ENCODE measurements at places on chromosomes 11 and 22. TPM values are rescaled to one million over a fixed set of nuclear protein-coding genes. Genes with fewer than 3 reads are reported as not detected.

The IGLL1 gene
- total RNA-seq, result 203 TPM

DNA sequence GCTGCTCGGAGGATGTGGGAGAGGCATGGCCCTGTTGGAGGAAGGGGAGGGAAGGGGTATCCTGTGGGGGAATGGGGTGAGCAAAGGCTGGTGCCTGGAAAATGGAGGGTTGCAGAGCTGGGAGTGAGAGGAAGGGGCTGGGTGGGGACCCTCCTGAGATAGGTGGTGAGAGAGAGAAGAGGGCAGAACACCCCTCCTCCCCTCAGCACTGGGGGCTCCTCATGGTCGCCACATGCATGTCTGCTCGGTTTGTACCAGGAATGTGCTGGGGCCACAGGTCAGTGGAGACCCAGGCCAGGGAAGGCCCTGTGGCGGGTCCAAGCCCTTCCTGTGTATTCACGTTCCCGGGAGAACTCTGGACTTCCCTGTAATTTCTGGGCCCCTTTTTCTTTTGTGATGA lies 27.8 kb upstream of the ACR start:
- no peak for DNase-seq

DNA sequence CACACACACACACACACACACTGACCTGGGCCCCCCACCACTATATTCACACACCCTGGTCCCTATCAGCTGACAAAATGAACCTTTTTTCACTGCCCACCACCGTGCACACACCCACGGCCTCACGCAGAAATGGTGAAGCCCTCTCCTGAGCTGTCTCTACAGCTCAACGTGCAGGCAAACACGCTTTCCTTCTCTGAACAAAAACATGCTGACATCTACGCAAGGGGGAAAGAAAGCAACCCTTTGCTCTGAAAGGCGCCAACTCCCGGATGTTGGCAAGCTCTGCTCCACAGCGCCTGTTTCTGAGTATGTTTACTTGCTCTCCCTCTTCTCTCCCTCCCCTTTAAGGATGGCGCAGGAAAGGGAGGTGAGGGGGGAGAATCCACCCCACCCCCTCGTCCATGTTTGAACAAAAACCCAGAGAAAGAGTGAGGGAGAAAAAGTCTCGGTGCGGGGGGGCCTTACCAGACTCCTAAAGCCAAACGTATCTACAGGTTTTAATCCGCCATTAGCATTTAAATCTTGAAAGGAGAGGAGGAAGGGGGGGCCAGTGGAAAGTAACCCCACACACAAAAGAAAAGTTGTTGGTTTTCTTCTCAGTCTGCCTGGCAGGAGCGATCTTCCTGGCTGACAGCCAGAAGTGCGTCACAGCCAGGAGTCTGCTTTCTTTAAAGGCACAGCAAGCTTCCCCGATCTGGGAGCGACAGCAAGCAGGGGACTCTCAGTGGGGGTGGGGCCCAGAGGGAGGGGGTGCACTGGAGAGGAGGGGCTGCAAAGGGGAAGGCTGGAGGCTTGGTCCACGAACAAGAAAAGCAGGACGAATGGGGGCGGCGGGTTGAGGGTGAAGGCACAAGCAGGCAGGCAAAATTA lies 39.6 kb downstream of the NUMA1 start:
- DNase-seq, result peak; percentile 91

The MRGPRE gene
- total RNA-seq, result not detected

- DNase-seq, result no peak
Measured at GRCh38 chr22:21082248-21082647, 36.5 kb downstream of the LRRC74B start.

GRCh38 chr11:46675288-46675851 lies 25.0 kb downstream of the ARHGAP1 start:
- no peak for DNase-seq

The C1QTNF4 gene
- total RNA-seq, result 97.2 TPM

- no peak for DNase-seq
Measured at GRCh38 chr11:1167751-1168231, 10.0 kb downstream of the MUC5AC start.

The PLA2G3 gene
- total RNA-seq, result under 0.01 TPM

The BRSK2 gene
- 4.0 TPM for total RNA-seq

The ARL2 gene
- 171 TPM for total RNA-seq

- no peak for DNase-seq
Measured at GRCh38 chr22:29660021-29660420, 56.6 kb downstream of the NF2 start.

The FAM180B gene
- 0.27 TPM for total RNA-seq

The RASD2 gene
- total RNA-seq, result under 0.01 TPM

DNA sequence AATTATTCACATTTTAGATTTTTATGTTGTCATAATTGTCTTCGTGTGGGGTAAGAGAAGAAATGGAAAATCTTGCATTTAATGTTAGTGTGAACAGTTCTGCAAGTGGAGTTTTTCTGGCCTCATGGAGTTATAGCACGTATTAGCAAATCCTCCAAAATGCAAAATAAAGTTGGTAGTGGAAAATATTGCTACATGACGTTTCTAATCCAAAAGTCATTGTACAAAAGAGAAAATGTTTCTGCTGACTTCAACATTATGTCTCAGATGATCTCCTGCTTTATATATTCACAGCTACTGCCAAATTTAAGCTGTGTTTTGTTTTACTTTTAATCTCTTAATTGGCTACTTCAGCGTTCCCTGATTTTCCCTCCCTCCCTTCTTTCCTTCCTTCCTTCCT lies 1804.0 kb upstream of the RAG2 start:
- no peak for DNase-seq

GRCh38 chr11:133107763-133108162 lies 424.5 kb downstream of the OPCML start:
- no peak for DNase-seq

The DLG2 gene
- total RNA-seq, result 1.1 TPM

All from hematopoietic multipotent progenitor cell (in vitro differentiated cells).